ENCODE measurements at places on chromosomes 6 and 20.

DNA sequence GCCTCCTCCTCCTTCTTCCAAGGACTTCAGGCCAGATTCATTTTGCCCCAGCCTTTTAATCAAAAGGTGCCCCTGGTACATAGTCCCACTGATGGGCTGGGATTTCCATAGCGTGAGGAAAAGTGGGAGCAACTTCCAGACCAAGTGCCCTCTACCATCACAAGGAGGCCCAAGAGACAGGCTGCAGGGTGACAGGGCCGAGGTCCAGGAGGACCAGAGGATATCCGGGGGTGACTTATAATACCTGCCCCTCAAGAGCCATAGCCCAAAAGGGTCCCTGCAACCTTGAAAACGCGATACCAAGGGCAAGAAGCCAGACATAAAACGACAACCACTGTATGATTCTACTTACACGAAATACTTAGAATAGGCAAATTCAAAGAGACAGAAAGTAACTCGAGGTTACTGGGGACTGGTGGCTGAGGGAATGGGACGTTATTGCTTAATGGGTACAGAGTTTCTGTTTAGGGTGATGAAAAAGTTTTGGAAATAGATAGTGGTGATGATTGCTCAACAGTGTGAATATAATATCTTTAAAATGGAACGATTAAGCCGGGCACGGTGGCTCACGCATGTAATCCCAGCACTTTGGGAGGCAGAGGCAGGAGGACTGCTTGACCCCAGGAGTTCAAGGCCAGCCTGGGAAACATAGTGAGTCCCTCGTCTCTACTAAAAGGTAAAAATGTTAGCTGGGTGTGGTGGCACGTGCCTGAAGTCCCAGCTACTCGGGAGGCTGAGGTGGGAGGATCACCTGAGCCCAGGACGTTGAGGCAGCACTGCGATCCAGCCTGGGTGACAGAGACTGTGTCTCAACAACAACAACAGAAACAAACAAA is 71.9 kb downstream of the NOL4L start:
- peak; percentile 25 for DNase-seq

DNA sequence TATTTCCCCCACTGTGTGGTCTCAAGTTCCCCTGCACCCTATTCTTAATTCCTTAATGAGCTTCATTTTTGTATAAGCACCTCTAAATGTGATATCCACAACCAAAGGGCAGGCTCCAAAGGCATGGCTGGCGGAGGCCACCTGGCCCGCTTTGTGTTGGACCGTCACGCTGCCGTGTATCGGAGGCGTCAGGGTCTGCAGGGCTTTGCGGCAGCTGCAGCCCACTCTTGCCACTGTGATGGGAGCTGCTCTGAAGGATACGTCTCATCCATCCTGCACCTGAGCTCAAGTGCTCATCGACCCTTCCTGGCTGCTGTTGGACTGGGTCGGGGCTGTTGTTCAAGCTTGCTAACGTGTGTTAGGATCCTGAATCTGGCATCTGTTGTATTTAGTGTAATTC is 177.6 kb downstream of the ARID1B start:
- DNase-seq = no peak

- DNase-seq = no peak
These were observed 78.2 kb upstream of the SULF2 start for GRCh38 chr20:47863315-47863965.

GRCh38 chr6:37600312-37600916 is 97.3 kb downstream of the MDGA1 start:
- no peak for DNase-seq

Data from SIG-M5 (cell line).